ENCODE measurements at places on chromosomes 11 and 22.
A peak's percentile ranks its signal among the peaks of the same experiment; 100 is the strongest.

- DNase-seq = no peak
These were observed 163.8 kb downstream of the BRD1 start for GRCh38 chr22:49663823-49664222.

DNA sequence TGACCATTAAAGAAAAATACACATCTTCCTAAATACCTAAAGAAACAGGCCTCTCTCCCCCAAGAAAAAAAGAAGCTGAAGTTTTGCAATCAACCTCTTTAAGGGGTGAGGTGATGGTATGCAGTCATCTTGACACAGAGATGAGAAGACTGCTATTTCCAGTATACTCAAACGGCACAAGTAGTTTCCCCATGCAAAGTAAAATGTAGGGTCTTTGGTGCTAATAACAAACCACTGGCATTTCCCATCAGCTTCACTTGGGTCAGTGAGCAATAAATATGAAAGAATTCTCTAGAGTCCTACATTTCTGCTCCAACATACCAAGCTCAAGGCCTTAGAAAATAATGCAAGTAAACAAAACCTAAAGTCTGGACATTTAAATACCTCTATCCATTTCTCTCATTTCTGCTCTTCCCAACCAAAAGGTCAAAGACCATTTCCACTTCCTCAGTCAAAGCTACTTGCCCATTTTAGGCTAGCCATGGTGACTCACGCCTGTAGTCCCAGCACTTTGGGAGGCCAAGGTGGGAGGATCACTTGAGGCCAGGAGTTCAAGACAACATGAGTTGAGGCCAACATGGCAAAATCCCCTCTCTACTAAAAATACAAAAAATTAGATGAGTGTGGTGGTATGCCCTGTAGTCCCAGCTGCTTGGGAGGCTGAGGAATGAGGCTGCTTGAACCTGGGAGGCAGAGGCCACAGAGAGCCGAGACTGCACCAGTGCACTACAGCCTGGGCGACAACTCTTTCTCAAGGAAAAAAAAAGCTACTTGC, 39.5 kb upstream of the CHRNA10 start:
- peak; percentile 44 for DNase-seq

DNA sequence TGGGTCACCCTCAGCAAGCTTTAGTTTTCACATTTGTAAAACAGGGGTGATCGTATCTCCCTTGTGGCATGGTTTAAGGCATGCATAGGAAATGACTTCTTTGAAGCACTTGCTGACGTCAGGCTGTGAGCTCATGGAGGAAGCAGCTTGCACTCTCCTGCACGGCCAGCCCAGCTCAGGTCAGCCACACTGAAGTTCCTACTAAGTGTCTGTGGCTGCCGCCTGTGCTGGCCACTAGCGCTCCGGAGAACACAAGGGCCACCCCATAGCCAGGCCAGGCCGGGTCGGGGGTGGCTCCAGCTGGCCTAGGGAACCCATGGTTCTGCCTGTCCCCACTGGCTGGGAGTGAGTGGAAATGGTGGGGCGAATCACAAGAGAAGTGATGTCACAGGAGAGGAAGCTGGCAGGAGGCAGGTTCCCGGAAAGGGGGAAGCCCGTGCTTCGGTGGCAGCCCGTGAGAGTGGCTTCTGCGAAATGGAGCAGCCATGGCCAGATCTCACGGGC, 28.2 kb downstream of the KCTD17 start:
- DNase-seq = peak; percentile 62

DNA sequence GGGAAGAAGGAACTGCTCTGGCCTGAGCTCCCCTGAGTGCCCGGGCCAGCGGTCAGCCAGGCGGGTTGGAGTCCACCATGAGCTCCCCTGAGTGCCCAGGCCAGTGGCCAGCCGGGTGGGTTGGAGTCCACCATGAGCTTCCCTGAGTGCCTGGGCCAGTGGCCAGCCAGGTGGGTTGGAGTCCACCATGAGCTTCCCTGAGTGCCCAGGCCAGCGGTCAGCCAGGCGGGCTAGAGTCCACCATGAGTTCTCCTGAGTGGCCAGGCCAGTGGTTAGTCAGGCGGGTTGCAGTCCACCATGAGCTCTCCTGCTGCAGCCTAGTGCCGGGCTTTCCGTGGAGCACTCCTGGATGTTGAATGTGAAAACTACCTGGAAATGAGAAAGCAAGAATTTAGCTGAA, 844.0 kb downstream of the TBC1D22A start:
- DNase-seq = no peak

DNA sequence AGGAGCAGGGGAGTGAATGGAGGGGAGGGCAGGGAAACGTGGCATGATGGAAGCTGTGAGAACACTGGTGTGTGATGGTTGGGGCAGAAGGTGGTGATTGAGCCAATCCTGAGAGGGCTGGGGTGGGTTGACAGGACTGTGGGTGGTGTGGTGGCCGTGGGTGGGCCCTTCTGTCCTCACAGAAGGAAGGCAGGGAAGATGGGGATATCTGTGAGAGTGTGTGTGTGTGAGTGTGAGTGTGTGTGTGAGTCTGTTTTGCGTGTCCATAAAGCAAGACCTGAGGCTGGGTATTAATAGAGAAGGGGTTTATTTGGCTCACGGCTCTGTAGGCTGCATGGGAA, 13.0 kb downstream of the TPCN2 start:
- no peak for DNase-seq

- no peak for DNase-seq
These were observed 14.0 kb upstream of the PAX6 start for GRCh38 chr11:31824879-31825837.

DNA sequence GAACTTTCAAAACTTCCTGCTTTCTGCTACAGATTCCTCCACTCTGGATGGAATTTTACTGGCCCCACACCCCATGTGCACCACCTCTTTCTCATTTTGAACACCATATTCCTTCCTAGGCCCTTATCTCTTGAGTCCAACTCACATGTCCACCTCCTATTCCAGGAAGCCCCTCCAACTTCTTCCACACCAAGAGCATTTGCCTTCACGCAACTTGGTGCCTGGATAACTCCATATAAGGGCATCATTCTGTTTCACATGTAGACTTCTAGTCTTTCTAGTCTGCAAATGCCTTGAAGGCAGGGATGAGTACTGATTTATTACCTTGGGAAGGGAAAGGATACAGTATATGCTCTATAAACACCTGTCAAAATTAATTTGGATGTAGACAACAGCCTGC, 17.5 kb downstream of the GAB2 start:
- DNase-seq = no peak

DNA sequence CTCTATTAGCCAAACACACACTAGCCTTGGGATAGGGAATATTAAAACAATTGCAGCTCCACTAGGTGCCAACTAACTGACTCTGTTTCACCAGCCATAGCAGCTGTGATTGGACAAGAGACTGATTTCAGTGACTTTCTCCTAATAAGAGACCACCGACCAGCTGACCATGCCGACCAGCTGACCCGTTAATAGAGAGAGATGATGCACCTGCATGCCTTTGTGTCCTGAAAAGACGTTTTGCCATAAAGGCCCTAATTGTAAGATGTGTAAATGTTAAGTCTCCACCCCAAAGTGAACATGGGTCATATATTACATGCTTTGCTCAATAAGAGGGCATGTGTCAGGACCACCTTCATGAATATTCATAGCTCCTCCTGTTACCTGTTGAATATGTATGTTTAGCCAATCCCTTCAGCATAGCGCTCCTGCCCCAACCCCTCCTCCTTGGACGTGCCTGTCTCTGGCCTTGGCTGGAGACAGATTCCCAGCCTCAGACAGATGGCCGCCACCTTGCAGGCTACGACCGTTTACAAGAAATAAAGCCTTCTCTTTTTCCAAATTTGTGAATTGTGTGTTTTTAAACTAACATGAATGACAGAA, 1.3 kb upstream of the NADSYN1 start:
- DNase-seq = no peak
